Metanephros (tissue), 2 donors: ENCODE measurements at places on chromosomes 16 and 17. TPM values are rescaled to one million over a fixed set of nuclear protein-coding genes. Genes with fewer than 3 reads are reported as not detected.

RPS15A gene
- 1,868 TPM for total RNA-seq

CHST4 gene
- not detected for total RNA-seq

SULT1A2 gene
- total RNA-seq: 0.47 TPM

NPIPA5 gene
- not detected for total RNA-seq

TEKT3 gene
- total RNA-seq: 1.3 TPM
